ENCODE measurements at places on chromosomes 12 and 14. TPM values are rescaled to one million over a fixed set of nuclear protein-coding genes. Genes with fewer than 3 reads are reported as not detected.

- no peak for DNase-seq
Measured at GRCh38 chr12:26798640-26799039, 34.4 kb downstream of the ITPR2 start.

DNA sequence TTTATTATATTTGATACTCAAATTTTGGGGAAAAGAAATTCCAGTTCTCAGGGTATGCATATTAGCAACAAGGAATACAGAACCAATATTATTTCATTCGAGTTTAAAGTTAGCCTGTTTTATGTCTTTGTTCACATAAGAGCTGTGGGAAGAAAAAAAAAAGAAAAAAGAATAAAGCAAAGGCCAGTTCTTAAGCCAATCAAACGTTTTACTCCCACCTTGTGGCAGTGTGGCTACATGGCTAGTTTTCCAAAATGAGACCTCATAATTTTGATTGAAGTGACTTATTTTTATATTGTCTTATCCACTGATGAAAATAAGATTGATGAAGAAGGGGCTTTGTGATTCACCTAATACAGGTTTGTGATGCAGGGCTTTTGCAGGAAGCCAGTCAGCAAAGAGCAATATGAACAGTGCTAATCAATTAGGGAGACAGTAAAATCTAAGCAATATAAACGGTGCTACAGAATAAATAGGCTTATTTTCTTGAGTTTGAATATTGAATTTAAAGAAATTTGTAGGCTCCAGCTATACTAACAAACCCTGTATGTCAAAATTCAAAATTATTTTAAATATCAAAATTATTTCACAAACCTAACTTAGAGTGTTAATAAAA is 624.1 kb upstream of the FOXG1 start:
- DNase-seq: peak; percentile 29

DNA sequence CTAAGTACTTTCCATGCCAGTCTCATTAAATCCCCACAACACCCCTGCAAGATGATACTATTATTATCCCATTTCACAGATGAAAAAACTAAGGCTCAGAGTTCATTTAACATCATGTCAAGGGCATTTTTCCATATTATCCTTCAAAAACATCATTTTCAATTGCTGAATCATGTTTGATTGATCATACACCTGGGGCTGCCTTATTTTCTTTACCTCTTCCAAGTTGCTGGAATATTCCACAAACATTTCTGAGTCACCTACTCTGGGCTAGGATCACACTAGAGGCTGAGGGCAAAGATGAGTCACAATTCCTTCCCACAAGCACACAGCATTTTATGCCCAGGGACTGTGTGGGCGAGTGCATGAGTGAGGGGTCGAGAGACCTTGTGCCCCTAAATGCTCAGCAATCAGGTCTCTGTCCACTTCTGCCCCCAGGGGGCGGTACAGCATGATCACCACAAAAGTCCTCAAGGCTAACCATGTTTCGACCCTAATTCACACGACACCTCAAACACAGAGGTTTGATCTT is 14.1 kb upstream of the TMEM119 start:
- peak; percentile 77 for DNase-seq

DNA sequence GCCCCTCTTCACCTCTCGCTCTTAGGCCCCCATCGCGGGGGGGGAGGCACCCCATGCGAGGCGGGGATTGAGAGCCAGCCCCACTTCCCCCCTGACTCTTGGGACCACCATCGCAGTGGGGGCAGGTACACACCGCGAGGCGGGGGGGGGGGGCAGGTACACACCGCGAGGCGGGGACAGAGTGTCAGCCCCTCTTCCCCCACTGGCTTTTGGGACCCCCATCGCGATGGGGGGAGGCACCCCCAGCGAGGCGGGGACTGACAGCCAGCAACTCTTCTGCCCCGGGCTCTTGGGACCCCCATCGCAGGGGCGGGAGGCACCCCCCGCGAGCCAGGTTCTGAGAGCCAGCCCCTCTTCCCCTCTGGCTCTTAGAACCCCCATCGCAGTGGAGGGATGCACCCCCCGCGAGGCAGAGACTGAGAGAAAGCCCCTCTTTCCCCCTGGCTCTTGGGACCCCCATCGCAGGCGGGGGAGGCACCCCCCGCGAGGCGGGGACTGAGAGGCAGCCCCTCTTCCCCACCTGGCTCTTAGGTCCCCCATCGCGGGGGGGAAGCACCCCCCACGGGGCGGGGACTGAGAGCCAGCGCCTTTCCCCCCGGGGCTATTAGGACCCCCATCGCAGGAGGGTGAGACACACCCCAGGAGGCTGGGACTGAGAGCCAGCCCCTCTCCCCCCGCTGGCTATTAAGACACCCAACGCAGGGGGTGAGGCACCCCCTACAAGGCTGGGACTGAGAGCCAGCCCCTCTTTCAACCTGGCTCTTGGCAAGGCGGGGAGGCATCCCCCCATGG is 196.5 kb upstream of the PZP start:
- DNase-seq: no peak

DNA sequence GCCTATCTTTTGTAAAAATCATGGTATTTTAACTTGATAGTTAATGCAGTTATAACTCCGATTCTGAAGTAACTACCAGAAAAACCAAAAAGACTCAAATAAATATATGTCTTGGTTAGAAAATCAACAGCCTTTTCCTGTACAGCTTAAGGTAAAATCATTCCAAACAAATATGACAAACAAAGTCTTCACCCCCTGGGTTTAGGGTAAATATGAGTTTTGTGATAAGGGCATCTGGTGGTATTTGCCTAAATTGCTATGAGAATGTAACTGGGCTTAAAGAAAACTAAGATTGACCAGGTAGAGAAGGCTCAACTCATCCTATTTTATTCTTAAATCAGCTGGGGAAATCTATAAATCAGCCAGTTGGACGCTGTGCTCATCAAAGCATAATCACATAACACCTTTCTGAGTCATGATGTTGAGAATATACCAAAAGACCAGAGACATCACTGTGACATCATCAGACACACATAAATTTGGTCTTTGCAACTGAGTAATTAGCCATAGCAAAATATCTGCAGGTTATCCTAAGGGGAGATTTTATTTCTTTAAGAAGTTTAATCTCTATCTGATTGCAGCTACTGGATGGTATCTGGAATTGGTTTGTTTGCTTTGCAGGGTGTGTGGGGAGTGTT is 133.9 kb downstream of the STXBP6 start:
- no peak for DNase-seq

FAM186B gene
- total RNA-seq: 0.32 TPM

CD69 gene
- total RNA-seq: not detected

PAX9 gene
- 0.18 TPM for total RNA-seq

C14orf93 gene
- total RNA-seq: 7.9 TPM

PTPRQ gene
- not detected for total RNA-seq

ADAMTS20 gene
- not detected for total RNA-seq

ESR2 gene
- 0.10 TPM for total RNA-seq

Measured in foreskin keratinocyte (primary cell).